ENCODE measurements at places on chromosomes 4 and X.
A peak's percentile ranks its signal among the peaks of the same experiment; 100 is the strongest.

DNA sequence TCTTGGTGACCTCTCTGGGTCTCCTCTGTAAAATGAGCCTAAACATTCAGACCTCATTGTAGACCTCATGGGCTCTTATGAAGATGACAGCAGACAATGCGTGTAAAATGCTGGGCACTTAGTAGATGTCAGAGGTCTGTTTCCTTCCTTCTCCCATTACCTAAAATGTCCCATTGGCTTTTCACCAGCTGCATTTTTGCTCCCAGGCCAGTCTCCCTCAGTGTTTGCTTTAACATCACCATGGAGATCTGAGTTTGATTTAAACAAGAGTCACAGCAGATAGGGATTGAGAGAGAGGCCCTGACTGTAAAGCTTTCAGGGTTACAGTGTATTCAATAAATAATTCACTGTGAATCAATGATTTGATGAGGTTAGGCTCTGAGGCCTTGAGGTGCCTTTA, 24.3 kb downstream of the PSAPL1 start:
- no peak for DNase-seq

- DNase-seq = no peak
These were observed 11.7 kb downstream of the TLR7 start for GRCh38 chrX:12878536-12878935.

- no peak for DNase-seq
These were observed 42.2 kb upstream of the SMIM10 start for GRCh38 chrX:134948333-134949241.

- DNase-seq = no peak
These were observed 4.6 kb downstream of the PNMA5 start for GRCh38 chrX:152989292-152989658.

DNA sequence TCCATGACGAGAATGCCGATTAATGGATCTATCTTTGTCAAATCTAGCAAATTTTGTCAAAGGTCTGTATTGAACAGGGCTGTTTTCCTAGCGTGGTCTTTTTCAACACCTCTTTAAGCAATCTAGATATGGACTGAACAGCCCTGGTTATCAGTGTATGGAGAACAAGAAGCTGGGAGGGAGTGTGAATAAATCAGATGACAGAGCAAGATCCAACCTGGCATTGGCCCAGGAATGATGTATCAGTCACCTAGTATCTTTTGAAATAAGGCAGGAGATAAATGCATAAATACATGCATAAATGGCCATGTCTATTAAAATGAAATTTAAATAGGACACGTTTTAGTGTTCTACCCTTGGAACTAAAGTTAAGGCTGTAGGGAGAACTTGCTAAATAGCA, 15.7 kb upstream of the AP1S2 start:
- DNase-seq = no peak

GRCh38 chrX:14779580-14779979, 93.3 kb downstream of the FANCB start:
- no peak for DNase-seq

DNA sequence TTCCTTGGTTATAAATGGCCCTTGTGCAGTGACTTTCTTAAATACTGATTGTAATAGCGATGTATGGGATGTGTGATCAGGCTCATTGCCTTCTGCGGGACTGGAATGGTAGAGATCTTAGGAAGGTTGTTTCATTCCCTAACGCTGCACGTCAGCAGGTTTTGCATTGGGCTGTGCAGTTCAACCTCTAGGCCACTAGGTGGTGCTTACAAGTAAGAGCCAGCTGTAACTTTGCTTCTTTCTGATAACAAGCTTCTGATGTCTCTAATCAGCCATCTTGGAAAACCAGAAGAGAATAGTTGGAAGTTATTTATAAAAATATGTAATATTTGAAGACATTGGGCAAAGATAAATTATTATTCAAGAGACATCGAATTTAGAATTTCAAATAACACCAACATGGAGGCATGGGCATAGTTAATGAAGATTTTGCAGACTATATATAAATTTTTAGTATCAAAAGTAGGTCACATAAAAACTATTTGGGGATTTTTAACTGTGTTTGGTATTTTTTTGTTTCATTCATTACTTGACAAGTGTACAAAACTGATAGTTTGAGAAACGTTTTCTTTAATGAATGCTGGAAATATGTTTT, 339.7 kb upstream of the PCDH7 start:
- DNase-seq = no peak

GRCh38 chr4:85734424-85734831, 259.5 kb downstream of the ARHGAP24 start:
- no peak for DNase-seq

- DNase-seq = no peak
These were observed 1.0 kb upstream of the MECP2 start for GRCh38 chrX:154098551-154098950.

DNA sequence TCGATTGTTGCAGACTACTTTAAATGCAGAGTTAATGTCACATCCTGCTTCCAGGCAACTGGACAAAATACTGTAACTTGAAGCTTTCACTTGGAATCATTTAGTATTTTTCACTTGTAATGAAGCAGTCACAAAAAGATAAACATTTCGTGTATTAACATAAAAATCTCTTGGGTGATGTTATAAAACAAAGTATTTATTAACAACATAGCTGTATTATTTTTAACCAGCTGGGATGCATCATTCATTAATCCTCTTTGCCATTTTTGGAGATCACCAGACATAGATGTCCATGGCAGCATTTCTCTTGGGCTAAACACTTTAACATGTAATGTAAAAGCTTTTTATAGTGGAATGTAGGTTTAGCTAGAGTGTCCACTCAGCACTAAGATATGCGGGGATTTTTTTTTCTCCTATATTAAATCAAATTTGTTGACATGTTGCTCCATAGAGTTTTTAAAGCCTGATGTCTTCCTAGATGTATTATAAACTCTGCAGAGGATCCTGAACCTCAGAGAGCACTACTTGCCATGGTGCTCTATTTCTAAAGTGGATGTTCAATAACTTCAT, 193.7 kb upstream of the SPANXN4 start:
- DNase-seq = no peak

GRCh38 chr4:74197080-74197479, 39.2 kb downstream of the MTHFD2L start:
- no peak for DNase-seq

DNA sequence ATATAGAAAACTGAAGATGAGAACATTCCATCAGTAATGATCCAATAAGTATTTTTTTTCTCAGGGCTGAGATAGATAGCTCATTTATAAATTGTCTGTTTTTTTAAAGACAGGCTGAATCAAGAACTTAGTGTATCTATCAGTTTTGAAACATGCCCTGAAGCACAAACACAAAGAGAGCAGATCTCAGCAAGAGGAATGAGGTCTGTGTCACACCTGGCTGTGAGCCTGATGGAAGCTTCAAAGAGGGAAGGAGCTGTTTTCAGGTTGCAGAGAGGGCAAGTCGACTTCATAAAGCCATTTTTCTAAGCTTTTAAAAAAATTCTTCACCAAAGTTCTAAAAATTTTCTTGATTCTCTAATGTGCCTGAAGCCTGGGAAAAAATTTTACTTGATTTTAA, 434.9 kb downstream of the PDGFC start:
- DNase-seq = no peak

- no peak for DNase-seq
These were observed 349.3 kb downstream of the FBXO8 start for GRCh38 chr4:173934201-173934600.

DNA sequence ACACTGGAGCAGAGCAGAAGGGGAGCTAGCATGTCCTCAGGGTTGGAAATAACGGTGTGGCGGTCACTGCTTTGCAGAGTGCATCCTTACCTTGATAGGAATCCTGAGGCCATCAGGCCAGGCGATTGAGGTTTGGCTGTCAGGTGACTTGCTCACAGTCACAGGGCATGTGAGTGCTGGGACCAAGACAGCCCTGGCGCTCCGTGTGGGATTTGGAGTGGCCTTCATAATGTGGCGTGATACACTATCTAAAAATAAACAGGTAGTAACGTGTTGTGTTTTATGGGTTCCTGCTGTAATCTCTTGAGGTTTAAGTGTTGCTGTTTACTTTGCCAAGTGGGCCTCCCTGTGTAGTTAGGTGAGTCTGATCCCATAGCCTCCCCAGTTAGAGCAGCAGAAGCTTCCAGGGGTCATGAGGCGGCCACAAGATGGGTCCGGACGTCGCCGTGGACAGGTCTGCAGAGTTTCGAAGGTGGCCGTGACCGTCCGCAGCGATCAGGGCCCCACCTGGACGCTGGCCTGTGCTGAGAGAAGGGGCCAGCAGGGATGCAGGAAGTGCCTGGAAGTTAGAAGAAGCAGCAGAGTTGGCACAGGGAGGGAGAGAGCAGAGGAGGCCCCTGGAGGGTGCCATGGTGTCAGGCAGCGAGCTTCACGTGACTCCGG, 27.7 kb downstream of the RGS12 start:
- DNase-seq = no peak

- DNase-seq = no peak
These were observed 96.3 kb upstream of the ENPP6 start for GRCh38 chr4:184313702-184314659.

DNA sequence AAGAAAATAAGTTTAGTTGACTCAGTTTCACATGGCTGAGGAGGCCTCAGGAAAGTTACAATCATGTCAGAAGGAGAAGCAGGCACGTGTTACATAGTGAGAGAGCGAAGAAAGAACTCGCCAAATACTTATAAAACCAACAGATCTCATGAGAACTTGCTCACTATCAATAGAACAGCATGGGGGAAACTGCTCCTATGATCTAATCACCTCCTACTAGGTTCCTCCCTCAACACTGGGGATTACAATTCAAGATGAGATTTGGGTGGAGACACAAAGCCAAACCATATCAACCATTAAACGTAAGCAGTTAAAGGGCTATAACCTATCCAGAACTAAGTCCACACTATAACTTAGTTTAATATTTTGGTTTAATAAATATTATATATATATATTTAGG, 113.8 kb upstream of the ADGRL3 start:
- no peak for DNase-seq

DNA sequence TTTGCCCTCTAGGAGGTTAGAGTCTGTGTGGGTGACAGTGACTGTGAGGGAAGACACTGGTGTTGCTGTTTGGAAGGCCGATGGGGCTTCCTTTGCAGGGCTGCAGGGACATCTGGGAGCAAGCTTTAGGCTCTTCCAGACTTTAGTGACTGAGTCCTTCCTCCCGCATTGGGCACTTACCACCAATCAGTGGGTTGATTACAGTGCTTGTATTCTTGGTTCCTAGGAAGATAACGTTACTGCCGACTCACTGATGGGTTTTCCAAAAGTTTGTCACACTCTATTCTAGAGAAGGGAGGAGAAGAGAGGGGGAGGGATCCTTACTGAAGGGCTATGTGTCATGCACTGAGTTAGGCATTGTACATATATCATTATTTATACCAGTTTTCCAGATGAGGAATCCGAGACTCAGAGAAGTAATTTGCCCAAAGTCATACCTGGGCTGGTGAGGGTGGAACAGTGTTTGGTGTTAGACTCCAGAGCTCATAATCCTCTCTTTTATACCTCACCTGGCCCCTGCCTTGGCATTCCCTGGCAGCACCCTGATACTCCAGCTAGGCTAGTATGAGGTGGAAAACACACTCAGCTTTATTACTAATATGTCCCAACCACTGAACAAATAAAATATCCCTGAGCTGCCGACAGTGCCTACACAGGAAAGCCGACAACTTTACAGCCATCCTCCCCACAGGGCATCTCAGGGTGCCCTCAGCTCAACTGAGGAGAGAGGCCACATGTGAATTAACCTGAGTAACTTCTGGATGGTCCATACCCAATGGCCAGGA, 3.8 kb downstream of the CHST7 start:
- no peak for DNase-seq

GRCh38 chrX:10423716-10424115, 196.7 kb downstream of the MID1 start:
- DNase-seq = no peak

DNA sequence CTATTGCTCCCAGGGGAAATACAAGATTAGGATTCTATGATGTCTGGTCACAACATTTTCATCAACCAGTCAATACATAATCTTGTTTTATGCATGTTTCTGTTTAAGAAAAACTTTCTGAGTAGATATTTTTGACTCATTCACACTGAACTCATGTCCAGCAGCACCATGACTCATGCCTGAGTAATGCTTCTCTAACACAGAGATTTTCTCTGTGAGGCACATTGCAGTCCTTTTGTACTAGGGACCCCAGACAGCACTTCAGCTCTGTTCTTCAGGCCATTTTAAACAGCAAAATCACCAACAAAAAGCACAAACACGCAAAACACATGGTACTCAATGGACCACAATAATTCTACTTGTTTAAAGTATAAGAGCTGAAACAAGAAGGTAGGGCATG, 83.6 kb downstream of the MXRA5 start:
- no peak for DNase-seq

- no peak for DNase-seq
These were observed 146.2 kb downstream of the PRSS12 start for GRCh38 chr4:118206627-118207026.

GRCh38 chrX:1727531-1728027, 112.7 kb downstream of the ASMT start:
- no peak for DNase-seq

- no peak for DNase-seq
These were observed 9.2 kb downstream of the MAMLD1 start for GRCh38 chrX:150372280-150372679.

GRCh38 chr4:51830156-51830720, 12.7 kb upstream of the DCUN1D4 start:
- no peak for DNase-seq

DNA sequence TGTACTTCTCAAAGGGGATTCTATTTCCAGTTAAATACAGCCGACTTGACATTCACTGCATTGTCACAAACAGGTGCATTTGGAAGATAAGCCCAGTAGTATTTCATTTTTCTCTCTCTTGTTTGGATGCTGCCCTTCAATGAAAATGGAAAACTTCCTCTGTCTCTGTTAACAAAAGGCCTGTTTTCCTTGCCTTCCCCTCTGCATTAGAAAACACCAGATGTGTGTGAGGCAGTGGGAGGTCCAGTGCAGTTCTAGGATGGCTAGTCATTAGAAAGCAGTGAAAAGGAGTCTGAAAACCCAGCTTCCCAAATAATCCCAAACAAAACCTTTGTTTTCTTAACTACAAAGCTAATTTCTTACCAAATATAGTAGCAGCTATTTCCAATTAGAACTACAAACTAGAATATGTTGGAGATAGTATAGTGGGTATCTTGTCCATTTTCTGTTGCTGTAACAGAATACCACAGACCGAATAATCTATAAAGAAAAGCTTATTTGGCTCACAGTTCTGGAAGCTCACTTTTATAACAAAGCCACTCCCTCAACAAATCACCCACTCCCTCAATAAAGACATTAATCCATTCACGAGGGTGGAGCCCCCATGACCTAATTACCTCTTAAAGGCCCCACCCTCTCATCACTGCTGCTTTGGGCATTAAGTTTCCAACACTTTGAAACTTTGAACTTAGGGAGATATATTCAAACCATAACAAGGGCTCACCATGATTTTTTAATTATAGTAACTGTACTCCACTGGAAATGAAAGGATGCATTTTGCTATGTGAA, 452.1 kb upstream of the RPS6KA3 start:
- DNase-seq = no peak

- peak; percentile 26 for DNase-seq
These were observed 44.5 kb downstream of the SEPTIN11 start for GRCh38 chr4:76993787-76994641.

DNA sequence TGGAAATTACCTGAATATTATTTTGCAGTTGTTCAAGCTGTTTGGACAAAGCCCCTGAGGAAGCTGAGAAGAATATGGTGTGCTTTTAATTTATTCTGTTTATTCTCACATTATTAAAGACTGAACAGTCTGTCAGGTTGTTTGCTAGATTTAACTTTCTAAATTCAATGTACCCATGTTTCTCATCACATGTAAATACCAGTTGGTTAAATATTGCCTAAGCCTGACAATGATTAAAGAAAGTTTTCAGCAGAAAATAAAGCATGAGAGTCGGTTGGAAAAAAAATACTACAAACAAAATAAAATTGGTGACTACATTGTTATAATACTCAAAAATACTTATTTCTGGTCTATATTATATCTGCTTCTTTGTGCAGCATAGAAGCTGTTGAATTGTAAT, 1974.7 kb downstream of the ARAP2 start:
- no peak for DNase-seq
